ENCODE measurements at places on chromosomes 13 and 19.
A peak's percentile ranks its signal among the peaks of the same experiment; 100 is the strongest.

DNA sequence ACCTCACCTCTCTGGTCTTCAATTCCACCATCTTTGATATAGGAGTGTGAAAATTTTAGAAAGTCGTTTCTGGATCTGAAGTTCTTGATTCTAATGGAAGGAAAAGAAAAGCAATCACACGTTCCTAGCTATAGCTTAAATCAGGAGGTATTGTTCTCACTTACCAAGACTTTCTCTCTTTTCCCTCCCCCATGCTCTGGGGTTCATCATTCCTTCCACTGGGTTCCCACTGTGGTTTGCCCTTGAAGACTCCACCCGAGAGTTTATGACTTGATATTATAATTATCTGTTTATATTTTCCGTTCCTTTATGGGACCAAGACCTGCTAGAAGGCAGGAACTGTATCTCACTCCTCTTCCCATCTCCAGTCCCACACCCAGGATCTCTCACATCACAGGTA, 76.6 kb downstream of the AKAP11 start:
- DNase-seq, result no peak

DNA sequence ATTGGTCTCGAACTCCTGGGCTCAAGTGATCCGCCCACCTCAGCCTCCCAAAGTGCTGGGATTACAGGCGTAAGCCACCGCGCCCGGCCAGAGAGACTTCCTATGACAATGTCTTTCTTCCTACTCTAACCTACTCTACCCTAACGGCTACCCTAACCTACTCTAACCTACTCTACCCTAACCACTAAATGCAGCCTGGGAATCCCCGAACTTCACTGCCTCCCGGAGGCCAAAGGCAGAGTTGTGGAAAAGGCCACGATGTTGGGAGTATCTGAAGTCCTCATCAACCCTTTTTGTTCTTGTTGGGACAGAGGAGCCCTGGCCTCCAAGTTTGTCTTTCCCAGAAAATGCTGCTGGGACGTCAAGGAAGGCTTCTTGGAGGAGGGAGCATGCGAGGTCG, 967 bp upstream of the NR2C2AP start:
- DNase-seq, result no peak

DNA sequence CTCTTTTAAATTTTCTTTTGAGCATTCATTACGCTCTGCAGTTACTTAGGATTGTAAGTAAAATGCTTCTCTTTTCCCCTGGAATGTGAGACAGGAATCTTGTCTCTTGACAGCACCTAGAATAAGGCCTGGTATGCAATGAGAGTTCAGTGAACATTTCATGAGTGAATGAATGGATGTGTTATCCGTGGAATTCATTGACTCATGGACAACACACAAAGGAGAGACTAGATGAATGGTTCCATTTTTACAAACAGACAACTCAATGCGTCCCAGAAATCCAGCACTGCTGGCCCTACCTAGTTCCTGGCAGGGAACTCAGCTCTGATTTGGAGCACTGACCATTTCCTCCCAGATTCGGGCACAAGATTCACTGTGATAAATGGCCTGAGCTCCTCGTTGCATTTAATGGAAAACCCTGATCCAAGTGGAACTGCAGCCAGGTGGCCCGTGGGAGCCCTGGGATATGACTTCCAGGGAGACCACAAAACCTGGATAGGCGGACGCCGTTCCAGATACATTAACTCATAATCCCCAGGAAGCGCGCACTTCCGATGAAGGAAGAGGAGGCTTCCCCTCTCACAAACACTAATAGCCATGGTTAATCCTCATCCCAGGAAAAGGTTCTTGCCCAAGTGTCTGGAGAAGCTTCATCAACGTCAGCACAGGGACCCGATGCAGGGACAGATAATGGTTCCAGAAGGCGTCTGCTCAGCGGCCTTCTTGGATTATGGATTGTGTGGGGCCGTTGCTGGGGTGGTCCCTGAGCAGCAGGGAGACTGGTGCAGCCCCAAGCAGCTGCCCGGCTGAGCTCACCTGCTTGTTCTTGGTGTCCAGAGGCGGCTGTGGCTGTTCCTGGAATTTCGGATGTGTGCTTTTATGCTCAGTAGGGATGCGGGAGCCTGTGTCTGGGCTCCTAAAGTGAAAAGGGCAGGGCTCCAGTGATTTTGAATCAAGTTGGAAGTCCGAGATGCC, 211.1 kb upstream of the TSHZ3 start:
- peak; percentile 91 for DNase-seq

DNA sequence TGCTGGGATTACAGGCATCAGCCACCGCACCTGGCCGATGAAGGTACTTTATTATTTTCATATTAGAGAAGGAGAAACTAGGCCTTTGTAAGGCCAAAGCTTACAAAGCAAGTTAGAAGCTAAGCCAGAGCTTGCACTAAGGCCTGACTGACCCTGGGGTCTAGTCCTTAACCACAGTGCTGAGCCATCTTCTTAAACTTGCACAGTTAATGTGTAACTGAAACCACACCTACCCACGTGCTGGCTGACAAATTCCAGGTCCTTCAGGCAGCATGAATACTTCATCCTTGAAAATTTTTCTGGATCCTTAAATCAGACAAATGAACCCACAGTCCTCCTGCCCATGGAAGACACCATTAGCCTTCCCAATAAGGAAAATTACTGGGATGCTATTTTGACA, 880.6 kb downstream of the UQCRFS1 start:
- DNase-seq, result no peak

GRCh38 chr13:114047358-114047881, 73.5 kb upstream of the C13orf46 start:
- no peak for DNase-seq

- DNase-seq, result no peak
Observed at GRCh38 chr19:2236064-2236313, 140 bp downstream of the PLEKHJ1 start.

GRCh38 chr13:72953391-72953965, 105.3 kb upstream of the KLF5 start:
- DNase-seq, result no peak

DNA sequence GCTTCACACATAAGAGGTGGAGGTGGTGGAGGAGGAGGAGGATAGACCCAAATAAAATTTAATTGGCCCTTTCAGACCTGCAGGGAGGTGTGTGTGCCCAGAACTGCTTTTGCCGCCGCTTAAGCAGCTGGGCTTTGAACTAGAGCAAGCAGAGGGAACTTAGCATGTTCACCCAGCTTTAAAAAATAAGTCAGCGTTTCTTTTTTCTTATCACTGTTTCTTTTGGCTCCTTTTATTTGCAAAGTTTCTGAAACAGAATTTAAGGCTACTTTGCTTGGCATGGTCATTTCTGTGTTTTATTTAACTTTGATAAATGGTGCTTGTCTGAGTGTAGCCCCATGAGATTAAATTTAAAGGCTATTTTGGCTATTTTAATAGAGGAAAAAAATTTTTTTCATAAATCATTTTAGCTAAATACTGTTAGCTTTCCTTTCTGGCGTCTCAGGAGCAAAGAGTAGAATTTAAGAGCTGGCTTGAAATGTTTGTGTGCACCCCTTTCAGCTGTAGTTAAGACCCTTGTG, 43.3 kb upstream of the RNF113B start:
- peak; percentile 47 for DNase-seq

DNA sequence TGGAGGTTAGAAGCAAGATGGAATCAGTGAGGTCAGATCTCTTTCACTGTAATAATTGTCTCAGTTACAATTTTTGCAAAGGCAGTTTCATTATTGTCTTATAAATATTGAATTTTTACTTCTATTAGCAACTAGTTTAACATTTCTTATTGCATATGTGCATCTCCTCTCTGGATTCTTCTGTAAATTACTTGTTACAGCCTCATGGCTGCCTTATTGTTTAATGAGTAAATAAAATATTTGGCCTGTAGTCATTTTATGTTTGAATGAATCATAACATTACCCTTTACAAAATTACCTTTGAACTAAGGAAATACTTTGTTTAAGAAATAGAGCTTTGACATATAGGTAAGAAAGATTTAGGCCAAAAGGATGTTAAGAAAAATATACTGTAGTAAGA, 212.4 kb downstream of the SLITRK6 start:
- no peak for DNase-seq

GRCh38 chr13:20294497-20294896, 62.4 kb upstream of the GJB6 start:
- DNase-seq, result no peak

DNA sequence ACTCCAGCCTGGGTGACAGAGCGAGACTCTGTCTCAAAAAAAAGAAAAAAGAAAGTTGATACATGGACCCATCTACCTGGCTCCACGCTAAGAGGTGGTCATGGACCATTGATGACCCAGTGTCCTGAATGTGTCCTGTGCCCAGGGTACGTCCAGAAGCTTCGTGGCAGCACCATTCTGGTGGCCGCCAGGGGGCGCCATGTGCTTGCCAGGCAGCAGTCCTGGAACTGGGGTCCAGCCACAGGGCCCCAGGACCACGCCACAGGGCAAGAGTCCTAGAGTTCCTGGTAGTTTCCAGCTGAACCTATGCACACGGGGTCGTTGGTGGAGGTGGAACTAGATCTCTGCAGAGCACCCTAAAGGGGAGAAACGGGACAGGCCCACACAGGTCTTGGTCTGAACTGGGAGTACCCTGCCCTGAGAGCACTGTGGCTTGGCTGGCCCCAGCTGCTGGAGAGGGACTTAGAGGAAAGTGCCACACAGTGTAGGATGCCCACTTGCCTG, 19.9 kb upstream of the FBXO27 start:
- peak; percentile 60 for DNase-seq

- DNase-seq, result no peak
Observed at GRCh38 chr19:18097993-18098890, 664 bp downstream of the MAST3 start.

- DNase-seq, result peak; percentile 99
Observed at GRCh38 chr13:59112221-59112718, 1051.5 kb downstream of the DIAPH3 start.

GRCh38 chr19:40542202-40542859, 34.3 kb upstream of the SHKBP1 start:
- peak; percentile 25 for DNase-seq

- DNase-seq, result no peak
Observed at GRCh38 chr19:11705474-11705873, 33.3 kb downstream of the ZNF823 start.

GRCh38 chr19:2391118-2391725, 31.2 kb downstream of the TMPRSS9 start:
- DNase-seq, result peak; percentile 61

- DNase-seq, result no peak
Observed at GRCh38 chr13:106277484-106278154, 257.8 kb downstream of the EFNB2 start.

- DNase-seq, result no peak
Observed at GRCh38 chr13:45974500-45974899, 78.0 kb downstream of the ZC3H13 start.

DNA sequence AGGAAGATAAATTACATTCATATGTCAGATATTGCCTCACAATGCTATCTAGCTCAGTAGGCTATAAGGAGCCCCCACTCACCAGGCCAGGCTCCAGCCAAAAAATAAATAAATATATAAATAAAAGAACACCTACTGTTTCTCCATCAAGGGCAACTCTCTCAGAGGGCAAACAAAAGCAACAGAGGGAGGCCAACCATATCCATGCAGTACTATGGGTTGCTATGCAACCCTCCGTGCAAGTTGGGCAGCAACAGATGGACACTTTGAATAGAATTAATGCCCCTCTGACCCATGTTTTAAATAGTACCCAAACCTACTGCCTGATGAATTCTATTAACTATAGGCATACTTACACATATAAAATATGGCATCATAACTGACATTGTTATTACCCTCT, 279.8 kb upstream of the EDNRB start:
- DNase-seq, result no peak

GRCh38 chr19:29439021-29439420, 86.8 kb upstream of the VSTM2B start:
- no peak for DNase-seq

DNA sequence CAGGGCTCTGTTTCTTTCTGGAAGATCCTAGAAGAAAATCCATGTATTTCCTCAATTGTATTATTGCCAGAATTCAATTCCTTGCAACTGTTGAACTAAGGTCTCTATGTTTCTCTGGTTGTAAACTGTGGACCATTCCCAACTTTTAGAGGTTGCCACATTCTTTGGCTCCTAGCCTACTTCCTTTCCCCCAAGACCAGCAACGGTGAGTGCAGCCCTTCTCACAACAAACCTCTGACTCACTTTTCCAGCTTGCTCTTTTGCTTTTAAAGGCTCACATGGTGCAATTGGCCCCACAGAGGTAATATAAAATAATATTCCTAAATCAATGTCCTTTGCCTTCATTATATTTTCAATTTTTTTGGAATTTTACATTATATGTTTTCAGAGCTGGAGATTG, 371.3 kb downstream of the SLITRK5 start:
- peak; percentile 56 for DNase-seq

DNA sequence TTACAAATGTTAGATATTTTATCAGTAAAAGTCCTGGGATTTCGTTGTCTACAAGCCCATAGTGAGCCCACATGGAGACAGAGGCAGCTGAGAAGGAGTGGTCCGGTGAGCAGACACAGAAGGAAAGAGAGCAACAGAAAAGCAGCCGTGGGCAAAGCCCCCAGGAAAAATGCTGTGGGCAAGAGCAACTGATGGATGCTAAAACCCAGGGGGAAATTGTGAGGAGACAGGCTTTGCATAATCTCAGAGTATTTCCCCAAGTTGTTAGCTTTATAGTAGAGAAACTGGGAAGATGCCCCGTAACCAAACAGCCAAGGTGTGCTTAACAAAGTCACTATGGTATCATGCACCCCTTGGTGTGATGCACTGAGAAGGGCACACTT, 35.1 kb downstream of the GJA3 start:
- no peak for DNase-seq

DNA sequence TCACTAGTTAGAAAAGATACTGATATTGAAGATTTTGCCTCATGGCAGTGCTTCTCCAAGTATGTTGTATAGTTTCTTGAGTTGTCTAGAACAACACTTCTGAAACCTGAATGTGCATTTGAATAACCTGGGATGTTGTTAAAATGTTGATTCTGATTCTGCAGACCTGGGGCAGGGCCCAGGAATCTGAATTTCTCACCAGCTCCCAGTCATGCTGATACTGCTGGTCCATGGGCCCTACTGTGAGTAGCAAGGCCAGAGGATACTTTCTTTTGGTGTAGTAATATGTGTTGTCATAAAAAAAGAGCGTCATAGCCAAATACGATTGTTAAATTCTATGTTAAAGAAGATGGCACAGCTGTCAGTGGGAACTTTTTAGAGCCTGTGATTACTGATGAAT, 41.6 kb upstream of the C1QTNF9 start:
- DNase-seq, result no peak

DNA sequence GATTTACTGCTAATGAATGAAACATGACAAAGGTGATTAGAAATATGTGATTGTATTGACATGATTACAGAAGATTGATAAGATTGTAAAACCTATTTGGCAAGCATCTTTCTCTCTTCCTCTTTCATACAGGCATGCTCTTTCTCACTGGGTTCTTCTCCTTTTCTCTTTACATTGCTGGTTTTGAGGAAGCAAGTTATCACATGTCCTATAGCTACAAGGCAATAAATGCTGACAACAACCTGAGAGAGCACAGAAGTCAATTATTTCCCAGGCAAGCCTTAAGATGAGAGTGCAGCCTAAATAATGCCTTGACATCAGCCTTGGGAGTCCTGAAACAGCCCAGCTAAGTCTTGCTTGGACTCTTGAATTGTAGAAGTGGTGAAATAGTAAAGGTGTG, 875.0 kb downstream of the SLITRK1 start:
- no peak for DNase-seq
